NAMALWA (cell line): ENCODE measurements at places on chromosomes 13 and 19.

DNA sequence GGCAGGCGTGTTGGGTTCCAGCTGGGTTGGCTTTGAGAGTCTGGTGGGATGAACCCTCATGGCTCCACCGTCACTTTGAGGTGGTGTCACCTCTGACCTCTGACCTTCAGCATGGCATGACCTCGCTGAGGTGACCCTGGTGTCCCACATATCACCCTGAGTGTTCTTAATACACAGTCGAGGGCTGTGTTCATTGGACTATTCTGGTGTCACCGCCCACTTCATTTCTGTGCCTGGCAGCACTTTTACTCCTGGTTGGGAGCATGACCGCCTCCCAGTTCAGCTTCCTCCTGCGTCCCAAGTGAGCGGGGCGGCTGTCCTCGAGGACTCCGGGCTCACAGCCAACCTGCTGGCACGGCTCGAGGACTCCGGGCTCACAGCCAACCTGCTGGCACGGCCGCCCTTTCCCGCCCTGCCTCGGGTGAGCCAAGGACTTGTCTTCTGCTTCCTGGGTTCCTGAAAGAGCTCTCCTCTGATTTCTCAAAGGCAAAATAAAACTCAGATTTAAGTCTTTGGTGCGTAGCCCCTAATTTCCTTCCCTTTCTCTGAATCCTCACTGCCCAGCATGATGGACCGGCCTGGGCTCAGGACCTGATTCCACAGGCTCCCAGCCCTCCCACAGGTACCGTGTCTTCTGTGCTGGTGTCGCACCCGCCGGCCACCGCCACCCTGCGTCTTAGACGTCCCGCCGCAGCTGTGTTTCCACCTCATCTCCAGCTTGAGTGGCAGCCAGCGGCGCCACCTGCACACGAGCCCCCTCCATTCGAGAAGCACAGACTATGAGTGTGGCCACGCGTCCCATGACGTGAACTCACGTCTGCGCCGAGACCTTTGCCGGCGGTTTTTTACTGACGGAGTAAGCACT, 10.4 kb downstream of the ATP4B start:
- no peak for DNase-seq

GRCh38 chr19:16340654-16341053, 16.0 kb downstream of the KLF2 start:
- DNase-seq: no peak

- no peak for DNase-seq
Observed at GRCh38 chr13:27933118-27933517, 13.3 kb downstream of the PDX1 start.

DNA sequence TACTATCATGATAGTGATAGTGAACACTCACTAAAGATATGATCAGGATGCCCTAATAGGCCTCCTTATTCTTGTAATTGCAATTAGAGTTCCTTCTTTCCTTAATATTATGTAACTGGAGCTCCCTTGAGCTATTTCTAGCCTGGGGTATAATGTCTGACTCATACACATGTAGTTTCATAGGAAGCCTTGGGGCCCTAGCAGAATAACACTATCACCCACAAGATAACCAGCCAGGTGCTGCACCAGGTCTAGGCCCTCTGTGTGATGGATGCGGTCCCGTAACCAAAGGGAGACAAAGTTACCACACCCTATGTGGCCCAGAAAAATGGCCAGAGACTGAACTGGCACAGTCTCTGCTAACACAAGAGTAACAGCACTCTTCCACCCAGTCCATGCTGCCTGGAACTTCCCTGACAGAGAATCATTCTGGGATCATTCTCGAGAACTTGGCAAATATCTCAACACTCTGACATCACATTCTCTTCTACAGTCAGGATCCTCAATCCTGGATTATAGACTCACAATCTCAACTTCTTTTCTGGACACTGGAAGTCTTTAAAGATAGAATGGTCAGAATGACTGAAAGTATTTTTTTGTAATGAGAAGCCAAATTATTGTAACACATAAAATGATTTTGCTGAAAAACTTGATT, 32.6 kb upstream of the IGFL4 start:
- no peak for DNase-seq

DNA sequence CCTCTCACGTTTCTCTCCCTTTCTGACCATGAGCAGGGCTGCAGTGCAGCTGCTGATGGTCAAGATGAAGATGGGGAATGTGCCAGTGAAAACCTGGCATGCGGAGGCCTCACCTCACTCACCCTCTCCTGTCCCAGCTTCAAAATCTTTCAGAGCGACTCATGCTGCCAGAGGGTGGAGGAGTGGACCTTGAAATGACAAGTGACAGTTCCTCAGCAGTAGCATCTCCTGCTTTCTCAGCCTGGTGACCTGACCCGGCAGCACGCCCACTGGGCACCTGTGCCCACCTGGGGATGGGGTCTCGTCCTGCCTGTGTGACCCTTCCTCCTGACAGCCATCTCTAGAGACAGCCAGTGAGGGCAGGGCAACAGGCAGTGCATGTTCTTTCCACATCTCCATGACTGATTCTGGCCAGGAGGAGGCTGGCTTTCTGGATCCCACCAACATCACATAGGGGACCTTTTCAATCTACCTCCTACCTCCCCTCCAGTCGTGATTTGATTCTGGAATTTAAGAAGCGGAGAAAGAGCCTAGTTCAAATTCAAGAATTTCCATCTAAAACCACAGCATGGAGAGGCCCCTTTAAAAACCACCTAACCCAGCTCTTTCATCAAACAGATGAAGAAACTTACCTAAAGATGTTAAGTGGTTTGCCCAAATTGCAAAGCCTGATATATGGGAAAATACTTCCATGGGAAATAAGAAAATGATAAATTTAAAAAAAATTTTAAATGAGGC, 45.8 kb downstream of the RFX2 start:
- DNase-seq: no peak

DNA sequence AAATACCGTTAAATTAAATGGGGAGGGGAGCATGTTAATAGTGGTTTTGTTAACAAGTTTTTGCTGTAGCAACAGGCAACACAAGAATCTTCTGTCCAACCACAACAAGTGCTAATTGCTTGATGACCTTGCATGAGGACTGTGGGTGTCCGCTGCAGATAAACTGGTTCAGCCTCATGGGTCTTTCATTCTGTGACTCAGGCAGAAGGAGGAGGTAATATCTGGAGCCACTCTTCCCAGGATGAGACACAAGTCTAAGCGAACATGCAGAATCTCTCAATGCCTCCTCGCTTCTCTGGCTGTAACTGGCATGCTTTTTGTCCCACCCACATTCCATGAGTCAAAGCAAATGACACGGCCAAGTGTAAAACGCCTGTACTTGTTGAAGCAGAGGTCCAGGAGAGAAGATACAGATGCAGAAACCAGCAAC, 56.6 kb upstream of the MYO16 start:
- no peak for DNase-seq

DNA sequence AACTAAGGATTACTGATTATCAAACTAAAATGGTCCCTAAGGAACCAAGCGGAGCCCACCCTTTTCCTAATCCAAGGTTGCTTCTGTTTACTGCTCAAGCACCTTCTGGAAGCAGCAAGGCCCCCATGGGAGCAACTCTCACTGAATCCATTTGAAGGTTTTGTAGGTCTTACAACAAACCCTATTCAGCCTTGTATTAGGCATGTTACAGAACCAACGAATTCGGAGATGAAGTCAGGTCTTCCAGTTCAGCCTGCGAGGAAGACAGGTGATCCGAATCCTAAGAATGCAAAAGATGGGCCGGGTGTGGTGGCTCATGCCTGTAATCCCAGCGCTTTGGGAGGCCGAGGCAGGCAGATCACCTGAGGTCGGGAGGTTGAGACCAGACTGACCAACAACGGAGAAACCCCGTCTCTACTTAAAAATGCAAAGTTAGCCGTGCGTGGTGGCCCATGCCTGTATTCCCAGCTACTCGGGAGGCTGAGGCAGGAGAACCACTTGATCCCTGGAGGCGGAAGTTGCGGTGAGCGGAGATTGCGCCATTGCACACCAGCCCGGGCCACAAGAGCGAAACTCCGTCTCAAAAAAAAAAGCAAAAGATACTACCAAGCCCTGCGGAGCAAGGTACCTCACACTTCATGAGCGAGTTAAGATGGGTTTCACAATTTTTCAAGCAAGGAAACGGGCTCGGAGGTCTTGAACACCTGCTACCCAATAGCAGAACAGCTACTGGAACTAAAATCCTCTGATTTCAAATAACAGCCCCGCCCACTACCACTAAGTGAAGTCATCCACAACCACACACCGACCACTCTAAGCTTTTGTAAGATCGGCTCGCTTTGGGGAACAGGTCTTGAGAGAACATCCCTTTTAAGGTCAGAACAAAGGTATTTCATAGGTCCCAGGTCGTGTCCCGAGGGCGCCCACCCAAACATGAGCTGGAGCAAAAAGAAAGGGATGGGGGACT, 609 bp downstream of the ZAR1L start:
- peak; percentile 86 for DNase-seq

- peak; percentile 41 for DNase-seq
Observed at GRCh38 chr13:78997902-78998629, 339.1 kb upstream of the OBI1 start.

DNA sequence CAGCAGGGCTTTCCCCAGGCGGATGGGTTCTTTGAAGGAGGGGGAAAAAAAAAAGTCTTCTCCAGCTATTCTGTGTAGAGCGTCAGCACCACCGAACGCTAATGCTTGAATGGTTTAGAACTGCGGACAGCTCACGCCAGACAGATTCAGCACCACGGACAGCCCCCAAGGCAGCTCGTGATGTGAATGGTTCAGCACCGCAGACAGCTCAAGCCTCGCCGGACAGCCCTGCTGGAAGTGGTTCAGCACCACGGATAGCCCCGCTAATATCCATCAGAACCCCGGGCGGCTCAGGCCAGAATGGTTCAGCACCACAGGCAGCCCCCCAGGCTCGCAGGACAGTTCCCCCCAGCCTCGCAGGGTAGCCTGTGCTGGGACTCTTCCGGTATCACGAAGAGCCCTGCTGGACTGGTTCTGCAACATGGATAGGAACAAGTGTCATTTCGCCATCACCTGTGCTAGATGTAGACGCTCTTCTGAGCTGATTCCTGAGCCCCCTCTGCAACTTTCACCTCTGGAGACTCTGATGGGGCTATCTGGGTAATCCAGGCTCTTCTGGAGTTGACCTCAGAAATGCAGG, 4.9 kb upstream of the SMIM17 start:
- peak; percentile 54 for DNase-seq

- DNase-seq: no peak
Observed at GRCh38 chr13:50646070-50646469, 197.4 kb downstream of the DLEU7 start.

- DNase-seq: no peak
Observed at GRCh38 chr19:7739801-7740681, 7.3 kb downstream of the CD209 start.

- DNase-seq: no peak
Observed at GRCh38 chr13:111897846-111898215, 169.1 kb upstream of the SOX1 start.

- no peak for DNase-seq
Observed at GRCh38 chr19:52935434-52935833, 12.2 kb upstream of the ZNF888 start.

DNA sequence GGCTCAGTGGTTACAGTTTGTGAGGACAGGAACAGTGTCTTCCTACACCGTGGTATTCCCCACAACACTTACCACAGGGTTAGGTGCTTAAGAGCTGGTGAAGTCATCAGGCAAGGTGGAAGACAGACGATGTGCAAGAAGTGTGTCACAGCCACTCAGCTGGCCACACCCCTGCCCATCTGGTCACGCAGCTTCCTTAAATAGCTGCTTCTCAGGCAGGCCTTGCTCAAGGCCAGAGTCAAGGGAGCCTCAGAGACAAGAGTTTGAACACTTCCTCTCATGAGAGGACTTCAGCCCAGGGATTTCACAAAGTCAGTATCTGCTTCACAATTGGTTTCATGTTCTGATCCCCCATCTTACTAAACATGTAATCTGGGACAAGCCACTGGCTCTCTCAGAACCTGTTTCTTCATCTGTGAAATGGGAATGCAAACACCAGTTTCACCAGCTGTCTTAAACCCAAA, 80.3 kb upstream of the FRY start:
- DNase-seq: peak; percentile 26

- DNase-seq: no peak
Observed at GRCh38 chr13:93946994-93947393, 532.5 kb downstream of the DCT start.

- DNase-seq: no peak
Observed at GRCh38 chr19:33252971-33253370, 27.3 kb upstream of the SLC7A10 start.

DNA sequence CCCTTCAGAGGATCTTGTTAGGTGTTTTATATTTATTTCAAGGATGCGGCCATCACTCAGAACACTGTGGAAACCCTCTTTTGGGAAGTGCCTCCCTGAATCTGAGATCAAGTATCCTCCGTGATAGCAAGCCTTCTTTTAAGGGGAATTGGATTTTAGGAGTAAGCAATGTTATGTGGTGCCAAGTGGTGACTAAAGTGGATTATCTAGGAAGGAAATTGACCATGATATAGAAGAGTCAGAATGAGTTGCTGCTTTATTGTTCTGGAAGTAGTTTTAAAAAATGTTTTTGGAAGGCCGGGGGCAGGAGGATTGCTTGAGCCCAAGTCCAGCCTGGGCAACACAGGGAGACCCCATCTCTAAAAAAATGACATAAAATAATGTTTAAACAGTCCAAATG, 6.7 kb downstream of the ERCC5 start:
- no peak for DNase-seq

DNA sequence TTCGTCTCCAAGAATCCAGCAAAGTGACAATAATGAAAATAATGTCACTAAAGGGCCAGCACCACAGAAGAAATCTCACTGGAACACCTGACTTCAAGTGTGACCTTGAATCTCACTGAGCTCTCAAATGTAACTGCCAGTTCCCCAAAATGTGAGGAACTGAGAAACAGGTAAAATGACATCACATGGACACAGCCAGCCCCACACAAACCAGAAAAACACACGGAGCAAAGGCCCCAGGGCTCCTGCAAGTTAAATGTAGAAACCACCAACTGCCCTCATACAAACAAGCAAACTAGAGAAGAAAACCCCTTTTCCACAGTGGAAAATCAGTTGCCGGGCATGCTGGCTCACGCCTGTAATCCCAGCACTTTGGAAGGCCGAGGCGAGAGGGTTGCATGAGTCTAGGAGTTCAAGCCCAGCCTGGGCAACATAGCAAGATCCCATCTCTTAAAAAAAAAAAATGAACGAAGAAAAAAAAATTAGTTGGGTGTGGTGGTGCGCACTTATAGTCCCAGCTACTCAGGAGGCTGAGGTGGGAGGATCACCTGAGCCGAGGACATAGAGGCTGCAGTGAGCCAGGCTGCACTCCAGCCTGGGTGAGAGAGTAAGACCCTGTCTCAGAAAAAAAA, 8.7 kb upstream of the KANK2 start:
- DNase-seq: no peak

- DNase-seq: peak; percentile 59
Observed at GRCh38 chr13:21557995-21558394, 46.0 kb downstream of the MICU2 start.

DNA sequence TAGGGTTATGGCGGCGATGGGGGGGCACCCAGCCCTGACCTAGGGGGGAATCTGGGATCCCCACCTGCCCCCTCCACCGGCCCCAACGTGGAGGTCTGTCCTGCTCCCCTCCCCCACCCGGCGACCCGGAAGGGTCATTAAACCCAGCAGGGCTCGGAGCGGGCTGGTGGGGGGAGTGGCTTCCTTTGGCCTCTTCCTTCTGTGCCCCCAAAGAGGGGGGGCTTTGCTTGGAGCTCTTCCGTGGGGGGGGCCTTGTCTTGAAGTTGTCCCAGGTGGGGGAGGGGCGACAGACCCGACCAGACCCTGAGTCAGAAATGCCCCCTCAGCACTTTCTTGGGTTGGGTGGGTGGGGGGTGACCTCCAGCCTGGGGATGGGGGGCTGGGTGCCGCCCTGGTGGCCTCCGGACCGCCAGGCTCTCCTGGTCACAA, 1.5 kb downstream of the ARID3A start:
- DNase-seq: no peak

- DNase-seq: no peak
Observed at GRCh38 chr13:94325650-94326049, 153.8 kb downstream of the DCT start.

- no peak for DNase-seq
Observed at GRCh38 chr13:32791545-32792172, 205.4 kb downstream of the PDS5B start.
